ENCODE measurements at places on chromosomes 12 and 14.

- no peak for DNase-seq
Measured at GRCh38 chr12:34206061-34206785, 183.9 kb downstream of the ALG10 start.

DNA sequence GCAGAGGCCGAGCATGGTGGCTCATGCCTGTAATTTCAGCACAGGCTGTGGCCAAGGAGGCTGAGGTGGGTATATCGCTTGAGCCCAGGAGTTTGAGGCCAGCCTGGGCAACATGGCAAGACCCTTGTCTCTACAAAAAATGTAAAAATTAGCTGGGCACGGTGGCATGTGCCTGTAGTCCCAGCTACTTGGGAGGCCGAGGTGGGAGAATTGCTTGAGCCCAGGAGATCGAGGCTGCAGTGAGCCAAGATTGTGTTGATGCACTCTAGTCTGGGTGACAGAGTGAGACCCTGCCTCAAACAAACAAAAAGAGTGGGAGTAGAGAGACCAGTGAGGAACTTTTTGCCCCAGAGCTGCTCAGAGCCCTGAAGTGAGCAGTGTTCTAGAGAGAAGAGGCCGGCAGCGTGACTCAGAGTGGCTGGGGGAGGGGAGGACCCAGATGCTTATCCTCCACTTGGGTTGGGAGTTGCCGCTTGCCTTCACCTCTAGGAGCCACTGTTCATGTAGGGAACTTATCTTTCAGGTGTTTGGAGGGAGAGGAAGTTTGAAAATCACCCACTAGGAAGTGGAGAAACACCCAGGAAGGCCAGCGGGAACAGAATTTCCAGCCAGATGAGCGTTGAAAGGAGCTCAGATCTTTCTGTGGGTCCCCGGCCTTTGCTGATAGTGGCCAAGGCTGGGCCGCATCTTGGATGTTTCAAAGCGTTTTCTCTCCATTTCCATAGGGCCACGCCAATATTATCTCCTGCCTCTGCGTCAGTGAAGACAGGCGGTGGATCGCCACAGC is 15.3 kb downstream of the CFAP251 start:
- DNase-seq, result no peak

DNA sequence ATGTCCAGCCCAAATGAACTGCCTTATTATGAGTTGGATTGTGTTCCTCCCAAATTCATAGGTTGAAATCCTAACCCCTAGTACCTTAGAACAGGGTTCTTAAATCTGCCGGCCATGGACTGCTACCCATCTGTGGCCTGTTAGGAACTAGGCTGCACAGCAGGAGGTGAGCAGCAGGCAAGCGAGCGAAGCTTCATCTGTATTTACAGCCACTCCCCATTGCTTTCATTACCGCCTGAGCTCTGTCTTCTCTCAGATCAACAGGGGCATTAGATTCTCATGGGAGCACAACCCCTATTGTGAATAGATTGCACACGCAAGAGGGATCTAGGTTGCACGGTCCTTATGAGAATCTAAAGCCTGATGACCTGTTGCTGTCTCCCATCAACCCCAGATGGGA is 9.8 kb upstream of the EML5 start:
- DNase-seq, result no peak

GRCh38 chr12:28489246-28489645 is 299.0 kb downstream of the CCDC91 start:
- no peak for DNase-seq

GRCh38 chr12:103947871-103948555 is 17.7 kb upstream of the TDG start:
- no peak for DNase-seq

DNA sequence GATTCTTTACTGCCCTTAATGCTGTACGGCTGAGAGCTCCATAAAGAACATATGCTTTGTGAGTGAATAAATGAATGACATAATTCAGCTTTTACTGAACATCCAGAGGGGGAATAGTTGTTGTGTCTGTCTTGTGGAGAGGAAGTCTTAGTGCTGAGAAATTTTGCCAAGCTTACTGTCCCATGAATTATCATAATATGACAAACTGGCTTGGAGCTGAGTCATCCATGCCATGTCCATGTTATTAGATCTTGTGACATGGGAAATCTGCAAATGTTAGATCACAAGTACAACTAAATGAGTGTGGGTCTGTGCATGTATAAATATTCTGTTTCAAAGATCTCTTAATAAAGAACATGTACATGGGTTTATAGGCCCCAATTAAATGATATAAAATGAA is 350.4 kb downstream of the BMP4 start:
- DNase-seq, result no peak

- no peak for DNase-seq
Measured at GRCh38 chr14:55754471-55754870, 174.5 kb downstream of the KTN1 start.

DNA sequence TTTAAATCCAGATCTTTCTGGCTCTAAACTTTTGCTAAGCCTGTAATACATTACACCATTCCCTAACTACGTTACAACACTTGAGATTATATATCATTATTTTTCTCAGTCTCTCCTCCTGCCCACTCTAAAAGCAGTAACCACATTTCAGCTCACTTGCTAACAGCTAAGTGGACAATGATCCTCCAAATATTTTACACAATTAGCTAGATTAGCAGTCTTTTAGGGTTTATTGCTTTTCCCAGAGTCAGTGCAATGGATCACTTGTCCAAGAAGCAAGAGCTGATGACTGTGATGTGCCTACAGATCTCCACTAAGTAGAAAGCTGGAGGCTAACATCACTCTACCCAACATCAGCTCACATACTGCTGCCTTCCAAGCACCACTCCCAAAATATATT is 17.6 kb downstream of the CPNE8 start:
- no peak for DNase-seq

GRCh38 chr12:10159280-10159679 is 12.7 kb downstream of the OLR1 start:
- no peak for DNase-seq

- no peak for DNase-seq
Measured at GRCh38 chr12:113464852-113465719, 6.6 kb downstream of the LHX5 start.
